ENCODE measurements at places on chromosomes 5 and 9.

DNA sequence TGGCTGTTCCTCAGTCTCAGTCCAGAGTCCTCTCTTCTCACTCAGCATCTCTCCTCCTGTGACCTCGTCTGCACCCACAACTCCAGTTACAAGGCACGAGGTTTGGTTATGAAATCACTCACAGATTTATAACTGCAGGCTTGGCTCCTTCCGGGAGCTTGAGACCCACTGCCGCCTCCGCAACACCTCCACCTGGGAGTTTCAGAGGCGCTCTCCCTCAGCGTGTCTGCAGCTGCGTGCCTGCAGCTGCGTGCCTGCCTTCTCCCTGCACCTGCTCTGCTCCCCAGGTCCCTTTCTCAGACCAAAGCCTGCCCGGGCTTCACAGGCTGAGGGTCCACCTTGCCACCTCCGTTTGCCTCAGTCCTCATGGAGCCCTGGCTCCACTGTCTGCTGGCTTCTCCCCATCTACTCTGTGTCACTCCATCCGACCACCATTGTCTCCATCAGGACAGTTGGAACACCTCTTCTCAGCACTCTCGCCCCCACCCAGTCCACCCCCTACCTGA lies 51.5 kb downstream of the HRH2 start:
- no peak for DNase-seq

GRCh38 chr5:96957254-96958049 lies 21.6 kb downstream of the LNPEP start:
- no peak for DNase-seq

DNA sequence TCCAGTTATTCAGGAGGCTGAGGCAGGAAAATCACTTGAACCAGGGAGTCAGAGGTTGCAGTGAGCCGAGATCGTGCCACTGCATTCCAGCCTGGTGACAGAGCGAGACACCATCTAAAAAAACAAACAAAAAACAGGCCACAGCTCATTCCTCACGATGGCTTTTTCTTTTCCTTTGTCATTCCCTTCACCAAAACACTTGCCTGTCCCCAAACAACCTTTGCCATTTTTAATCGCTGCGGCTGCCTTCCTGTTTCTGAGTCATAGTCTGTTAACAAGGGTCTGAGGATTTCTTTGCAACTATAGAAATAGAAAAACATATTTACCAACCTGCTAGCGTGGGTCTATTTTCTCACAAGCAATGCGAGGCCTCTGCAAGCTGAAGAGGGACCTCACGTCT lies 123.0 kb upstream of the FSTL4 start:
- no peak for DNase-seq

DNA sequence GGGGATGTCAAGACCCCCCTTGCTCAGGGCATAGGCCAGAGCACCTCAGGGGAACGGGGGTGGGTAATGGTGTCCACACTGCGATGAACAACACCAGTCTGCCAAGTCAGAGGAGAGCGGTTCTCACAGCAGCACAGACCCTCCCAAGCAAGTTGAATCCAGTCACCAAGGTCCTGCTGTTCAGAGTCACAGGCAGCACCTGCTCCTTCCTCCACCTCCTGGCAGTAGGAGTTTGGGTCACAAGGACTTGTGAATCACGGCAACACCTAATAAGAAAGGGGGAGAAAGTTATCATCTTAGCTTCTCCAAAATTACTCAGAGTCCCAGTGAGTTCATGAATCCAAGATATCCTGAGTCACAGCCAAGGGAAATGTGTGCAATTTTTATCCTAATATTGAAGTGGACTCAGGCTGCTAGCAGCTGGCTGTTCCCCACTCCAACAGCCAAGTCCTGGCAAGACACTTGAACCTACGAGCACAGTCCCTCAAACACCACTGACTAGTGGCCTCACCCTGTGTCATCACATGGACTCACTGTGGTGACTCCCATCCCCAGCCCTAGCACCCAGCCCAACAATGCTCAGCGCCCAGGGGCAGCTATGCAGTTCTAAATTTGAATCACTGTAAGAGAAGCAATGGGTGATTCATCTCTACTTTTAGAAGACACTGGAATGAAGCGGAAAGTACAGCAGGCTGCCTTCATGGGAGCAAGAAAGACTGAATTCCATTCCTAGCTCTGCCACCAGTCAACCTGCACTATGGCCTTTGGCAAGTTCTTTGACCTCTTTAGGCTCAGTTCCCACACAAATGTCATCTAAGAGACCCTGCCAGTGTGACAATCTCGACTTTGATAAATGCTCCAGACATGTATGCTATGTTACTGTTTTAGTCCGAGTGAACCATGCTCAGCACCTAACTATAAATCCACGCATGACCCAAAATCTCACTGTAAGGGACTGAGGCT lies 113.7 kb downstream of the KLHL3 start:
- no peak for DNase-seq

GRCh38 chr5:65018763-65019162 lies 250.0 kb downstream of the CWC27 start:
- DNase-seq: no peak

DNA sequence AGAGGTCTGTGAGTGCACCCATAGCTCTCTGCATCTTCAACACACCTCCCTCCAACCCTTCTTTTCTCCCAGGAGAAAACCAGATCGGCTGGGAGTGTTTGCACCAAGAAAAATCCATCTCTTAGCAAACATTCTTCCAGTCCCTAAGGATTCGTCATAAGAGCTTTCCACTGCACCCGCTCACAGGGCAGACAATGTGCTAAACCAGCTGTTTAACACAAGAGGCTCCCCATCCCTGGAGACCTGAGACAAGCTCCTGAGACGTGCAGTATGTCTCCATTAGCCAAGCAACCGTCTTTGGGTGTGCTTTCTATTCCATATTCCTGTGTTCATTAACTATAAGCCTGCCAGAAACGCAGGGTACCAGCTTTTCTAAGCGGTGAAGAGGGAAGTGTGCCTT lies 93.6 kb upstream of the ZNF462 start:
- no peak for DNase-seq

DNA sequence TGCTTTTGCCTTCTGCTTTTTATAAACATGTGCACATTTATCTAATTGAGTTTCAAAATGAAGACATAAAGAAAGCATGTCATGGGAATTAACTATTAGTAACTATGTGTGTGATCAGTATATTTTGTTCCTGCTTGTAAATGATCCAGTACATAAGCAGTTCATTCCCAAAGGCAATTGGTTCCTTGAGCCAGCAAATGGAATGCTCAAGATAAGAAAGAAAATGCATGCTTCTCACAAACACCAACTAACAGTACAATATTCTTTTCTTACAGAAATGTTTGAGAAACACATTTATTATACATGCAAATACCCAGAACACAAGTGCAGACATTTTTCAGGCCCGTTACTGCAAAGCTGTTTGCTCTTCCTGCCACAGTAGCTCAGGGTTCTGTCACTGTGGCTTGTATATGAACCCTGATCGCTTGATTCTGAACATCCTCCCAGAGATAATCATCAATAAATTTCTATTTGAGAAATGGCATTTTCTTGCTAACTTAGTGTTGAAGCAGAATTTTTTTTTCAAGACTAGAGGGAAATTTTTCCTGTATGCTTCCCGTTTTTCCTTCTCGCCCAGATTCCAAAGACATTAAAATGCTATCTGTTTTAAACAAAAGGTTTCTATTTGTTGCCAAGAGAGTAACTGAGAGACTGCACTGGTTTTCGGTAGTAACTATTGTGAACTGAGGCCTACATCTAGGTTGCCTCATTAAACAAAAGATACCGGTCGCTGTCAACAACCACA lies 1.9 kb downstream of the GNAQ start:
- DNase-seq: no peak

GRCh38 chr9:33293782-33294181 lies 3.5 kb downstream of the NFX1 start:
- no peak for DNase-seq

Data from fibroblast of skin of left quadriceps (primary cell).